ENCODE measurements at places on chromosomes 16 and 17.
A peak's percentile ranks its signal among the peaks of the same experiment; 100 is the strongest.

DNA sequence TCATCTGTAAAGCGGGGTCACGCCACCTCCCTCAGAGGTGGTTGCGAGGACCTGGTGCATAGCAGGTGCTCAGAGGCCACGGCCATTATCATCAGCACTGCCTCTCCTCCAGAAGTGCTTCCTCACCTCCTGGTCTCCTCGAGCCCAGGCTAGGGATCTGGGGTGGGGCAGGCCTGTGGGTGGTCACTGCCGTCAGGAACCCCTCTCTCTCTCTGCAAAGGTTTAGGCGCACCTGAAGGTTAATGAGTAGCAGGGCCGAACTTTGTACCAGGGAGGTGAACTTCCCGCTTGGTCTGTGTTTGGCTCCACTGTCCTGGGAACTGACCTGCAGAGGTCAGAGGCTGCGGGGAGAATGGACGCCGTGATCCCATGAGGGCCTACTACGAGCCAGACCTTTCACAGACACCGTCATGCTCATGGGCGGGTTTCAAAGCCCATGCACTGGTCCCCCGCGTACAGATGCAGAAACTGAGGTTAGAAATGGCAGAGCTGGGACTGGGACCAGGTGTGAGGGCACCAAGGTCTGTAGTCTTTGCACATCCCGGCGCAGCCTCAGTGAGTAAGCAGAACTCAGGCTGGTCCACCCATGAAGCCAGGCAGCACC, 13.8 kb downstream of the JUP start:
- peaks cover 12% of the 10 kb centered on the region for H3K4me1 ChIP-seq
- no peaks in the 10 kb centered on the region for H3K27me3 ChIP-seq
- peak overlapping the region; percentile 67 for H3K4me3 ChIP-seq
- H3K27ac ChIP-seq, result peak overlapping the region; percentile 92

- no peak overlapping the region for H3K27ac ChIP-seq
- DNase-seq, result no peak
- H3K36me3 ChIP-seq, result peaks cover 21% of the 10 kb centered on the region
Observed at GRCh38 chr16:30977502-30977901, 7.5 kb upstream of the HSD3B7 start.

DNA sequence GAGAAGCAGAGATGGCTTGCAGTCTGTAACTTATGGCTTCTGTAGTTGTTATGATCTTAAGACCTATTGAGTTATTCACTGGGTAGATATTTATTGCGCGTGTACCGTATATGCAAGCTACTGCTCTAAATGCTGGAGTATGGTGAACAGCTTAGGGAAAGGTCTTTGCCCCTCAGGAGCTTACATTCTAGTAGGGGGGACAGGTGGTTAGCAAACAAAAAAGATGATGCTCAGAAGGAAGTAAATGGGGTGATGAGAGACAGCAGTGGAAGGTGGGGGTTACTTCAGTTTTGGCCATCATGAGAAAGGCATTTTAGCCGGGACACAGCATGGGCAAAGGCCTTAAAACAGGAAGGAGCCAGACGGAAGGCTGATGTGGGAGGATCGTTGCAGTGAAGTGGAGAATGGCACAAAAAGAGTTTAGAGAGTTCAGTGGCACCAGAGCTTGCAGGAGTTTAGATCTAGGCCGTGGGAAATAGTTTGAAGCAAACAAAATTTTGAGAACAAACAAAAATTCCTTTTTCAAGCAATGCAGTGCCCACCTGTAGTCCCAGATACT, 2.1 kb downstream of the ARMC7 start:
- H3K27ac ChIP-seq, result peak overlapping the region; percentile 22
- peak overlapping the region; percentile 70 for H3K4me3 ChIP-seq
- H3K36me3 ChIP-seq, result peaks cover 8% of the 10 kb centered on the region
- peaks cover 29% of the 10 kb centered on the region for H3K4me1 ChIP-seq
- DNase-seq, result no peak

DNA sequence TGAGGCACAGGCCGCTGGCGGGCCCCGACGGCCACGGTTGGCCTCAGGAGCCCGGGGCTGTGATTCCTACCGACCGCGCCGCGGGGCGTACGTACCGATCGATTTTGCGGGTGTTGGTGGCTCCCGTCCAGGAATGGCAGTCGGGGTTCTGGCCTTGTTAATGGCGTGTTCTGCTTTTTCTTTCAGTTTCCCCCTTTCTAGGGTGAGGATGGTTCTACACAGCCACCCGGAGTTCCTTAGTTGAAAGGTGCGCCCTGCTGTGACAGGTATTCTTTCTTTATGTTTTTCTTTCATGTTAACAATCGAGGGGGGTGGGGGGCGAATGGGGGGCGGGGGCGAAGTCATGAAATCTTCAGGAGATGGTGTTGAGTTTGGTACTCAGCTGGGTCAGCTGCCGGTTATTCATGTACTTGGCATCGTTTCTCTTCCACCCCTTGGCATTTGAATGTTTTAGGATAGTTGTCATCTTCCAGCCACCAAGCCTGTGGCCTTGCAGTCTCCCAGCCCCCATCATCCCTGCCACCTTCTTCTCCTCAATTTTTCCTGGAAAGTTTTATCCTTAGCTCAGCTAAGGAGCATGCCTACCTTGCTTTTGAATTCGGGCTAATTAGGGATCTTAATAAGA, 802 bp downstream of the CYLD start:
- H3K27ac ChIP-seq, result peak overlapping the region; percentile 67
- no peaks in the 10 kb centered on the region for H3K36me3 ChIP-seq
- H3K4me1 ChIP-seq, result peaks cover 14% of the 10 kb centered on the region
- peaks cover 8% of the 10 kb centered on the region for H3K27me3 ChIP-seq

DNA sequence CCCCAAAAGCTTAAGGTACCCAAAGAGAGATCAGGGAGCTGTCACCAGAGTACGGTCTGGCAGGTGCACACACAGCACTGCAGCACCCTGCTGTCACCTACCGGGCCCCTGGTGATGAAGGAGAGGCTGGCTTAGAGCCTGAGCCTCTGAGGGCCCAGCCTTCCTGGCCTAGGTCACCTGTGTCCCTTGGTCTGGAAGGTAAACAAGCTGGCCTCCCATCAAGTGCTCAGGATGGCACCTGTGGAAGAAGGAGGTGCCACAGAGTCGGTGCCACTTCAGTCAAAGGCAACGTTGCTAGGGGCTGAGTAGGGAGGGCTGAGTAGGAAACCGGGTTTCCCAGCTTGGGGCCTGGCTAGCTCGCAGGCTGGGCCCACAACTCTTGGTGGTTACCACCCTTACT, 70.7 kb downstream of the COG7 start:
- no peak overlapping the region for H3K4me3 ChIP-seq
- peaks cover 8% of the 10 kb centered on the region for H3K27me3 ChIP-seq
- no peak overlapping the region for H3K27ac ChIP-seq
- H3K36me3 ChIP-seq, result no peaks in the 10 kb centered on the region
- H3K4me1 ChIP-seq, result no peaks in the 10 kb centered on the region

DNA sequence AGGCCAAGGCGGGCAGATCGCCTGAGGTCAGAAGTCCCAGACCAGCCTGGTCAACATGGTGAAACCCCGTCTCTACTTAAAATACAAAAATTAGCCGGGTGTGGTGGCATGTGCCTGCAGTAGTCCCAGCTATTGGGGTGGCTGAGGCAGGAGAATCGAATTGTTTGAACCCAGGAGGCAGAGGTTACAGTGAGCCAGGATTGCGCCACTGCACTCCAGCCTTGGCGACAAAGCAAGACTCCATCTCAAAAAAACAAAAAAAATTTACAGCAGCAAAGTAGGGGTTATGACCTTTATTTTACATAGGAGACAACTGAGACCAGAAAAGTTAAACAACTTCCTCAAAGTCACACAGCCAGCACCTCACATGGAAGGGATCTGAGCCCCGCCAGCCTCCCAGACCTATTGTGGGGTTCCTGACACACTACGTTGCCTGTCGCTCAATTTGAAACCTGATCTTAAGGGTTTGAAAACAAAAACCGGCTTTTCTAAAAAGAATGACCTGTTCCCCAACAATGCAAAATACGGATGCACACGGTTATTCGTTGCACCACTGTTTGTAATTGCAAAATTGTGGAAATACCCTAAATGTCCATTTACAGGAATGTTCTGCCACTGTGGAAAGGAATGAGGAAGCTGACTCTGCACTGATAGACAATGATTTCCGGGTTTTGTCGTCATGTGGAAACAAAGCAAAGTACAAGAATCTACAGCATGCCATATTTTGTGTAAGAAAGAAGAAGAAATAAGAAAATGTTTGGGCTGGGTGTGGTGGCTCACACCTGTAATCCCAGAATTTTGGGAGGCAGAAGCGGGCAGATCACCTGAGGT, 77.2 kb downstream of the CNGB1 start:
- no peak for DNase-seq
- peaks cover 29% of the 10 kb centered on the region for H3K4me1 ChIP-seq
- H3K36me3 ChIP-seq, result no peaks in the 10 kb centered on the region
- peak overlapping the region; percentile 87 for H3K27ac ChIP-seq

GRCh38 chr17:82889496-82890338, 49.9 kb upstream of the ZNF750 start:
- peaks cover 65% of the 10 kb centered on the region for H3K4me1 ChIP-seq
- no peaks in the 10 kb centered on the region for H3K27me3 ChIP-seq
- peaks cover 21% of the 10 kb centered on the region for H3K36me3 ChIP-seq

- H3K4me3 ChIP-seq, result no peak overlapping the region
- peak overlapping the region; percentile 11 for H3K27ac ChIP-seq
- no peak for DNase-seq
- H3K27me3 ChIP-seq, result no peaks in the 10 kb centered on the region
- peaks cover 3% of the 10 kb centered on the region for H3K36me3 ChIP-seq
- peaks cover 50% of the 10 kb centered on the region for H3K4me1 ChIP-seq
Observed at GRCh38 chr17:57341611-57342540, 85.6 kb downstream of the MSI2 start.

- H3K36me3 ChIP-seq, result no peaks in the 10 kb centered on the region
- DNase-seq, result no peak
- H3K27ac ChIP-seq, result peak overlapping the region; percentile 50
Observed at GRCh38 chr17:80251966-80252365, 8.7 kb upstream of the RNF213 start.

- DNase-seq, result no peak
- no peak overlapping the region for H3K27ac ChIP-seq
- H3K27me3 ChIP-seq, result no peaks in the 10 kb centered on the region
Observed at GRCh38 chr16:80759419-80760162, 44.8 kb downstream of the CDYL2 start.
